H9 (cell line): ENCODE measurements at places on chromosomes 7 and 10.

DNA sequence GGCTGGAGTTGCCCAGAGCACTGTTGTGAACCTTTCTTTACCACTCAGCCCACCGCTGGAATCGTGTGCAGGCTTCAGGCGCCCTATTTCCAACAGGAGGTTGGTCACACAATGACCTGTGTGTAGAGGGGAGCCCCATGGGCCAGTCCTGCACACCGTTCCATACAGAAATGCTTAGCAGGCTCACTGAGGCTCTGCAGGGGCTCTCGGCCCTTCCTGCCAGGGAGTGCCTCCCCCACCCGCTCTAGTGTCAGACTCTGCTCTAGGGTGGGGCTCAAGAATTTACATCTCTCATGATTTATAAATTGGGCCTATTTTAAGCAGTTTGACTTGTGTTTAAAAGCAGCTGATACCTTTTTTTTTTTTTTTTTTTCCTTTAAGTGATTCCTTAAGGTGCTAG lies 42.0 kb downstream of the SHH start:
- no peak for DNase-seq

GRCh38 chr7:135253851-135254771 lies 20.5 kb downstream of the STRA8 start:
- DNase-seq: no peak

GRCh38 chr7:44067064-44067951 lies 1.9 kb upstream of the PGAM2 start:
- no peak for DNase-seq

GRCh38 chr10:964321-964987 lies 23.8 kb upstream of the GTPBP4 start:
- no peak for DNase-seq
